ENCODE measurements at places on chromosomes 1 and 21. TPM values are rescaled to one million over a fixed set of nuclear protein-coding genes. Genes with fewer than 3 reads are reported as not detected.

The MATN1 gene
- total RNA-seq: 0.33 TPM

The NBPF10 gene
- total RNA-seq: 0.33 TPM

The MCM3AP gene
- total RNA-seq: 52.7 TPM

The SPRR1B gene
- total RNA-seq: not detected

The KRTAP21-2 gene
- not detected for total RNA-seq

The SH2D5 gene
- total RNA-seq: not detected

The CAPZB gene
- total RNA-seq: 54.1 TPM

The FCRL2 gene
- total RNA-seq: not detected

The S100A14 gene
- 30.4 TPM for total RNA-seq

The HTR6 gene
- not detected for total RNA-seq

The RBM11 gene
- total RNA-seq: 0.52 TPM

The FMOD gene
- total RNA-seq: 18.7 TPM

The ZFYVE9 gene
- total RNA-seq: 21.5 TPM

The ABCD3 gene
- total RNA-seq: 29.8 TPM

The RGS8 gene
- total RNA-seq: not detected

The ZNHIT6 gene
- 6.5 TPM for total RNA-seq

The DMRTA2 gene
- total RNA-seq: not detected

The CALML6 gene
- 4.3 TPM for total RNA-seq

The DTL gene
- total RNA-seq: not detected

The ATP6V1G3 gene
- total RNA-seq: not detected

The HSD11B1 gene
- 3.6 TPM for total RNA-seq

The HSD3B2 gene
- total RNA-seq: not detected

The LDLRAD2 gene
- 2.3 TPM for total RNA-seq

The PROK1 gene
- 4.9 TPM for total RNA-seq

The ASTN1 gene
- total RNA-seq: 0.66 TPM

The MYBPHL gene
- not detected for total RNA-seq

The FCRL1 gene
- not detected for total RNA-seq

The KLHDC9 gene
- 13.5 TPM for total RNA-seq

The LRIG2 gene
- total RNA-seq: 9.9 TPM

The GJC2 gene
- total RNA-seq: 1.6 TPM

The CNST gene
- 12.2 TPM for total RNA-seq

The IFNAR1 gene
- total RNA-seq: 17.9 TPM

The ACKR1 gene
- total RNA-seq: 23.6 TPM

The B3GALT5 gene
- total RNA-seq: 5.6 TPM

The PADI4 gene
- total RNA-seq: not detected

The DONSON gene
- total RNA-seq: 5.6 TPM

The LCE2A gene
- total RNA-seq: not detected

The NOS1AP gene
- 4.0 TPM for total RNA-seq

The CASZ1 gene
- total RNA-seq: 14.2 TPM

The ZBTB8B gene
- total RNA-seq: 0.26 TPM

The ATP6V0B gene
- total RNA-seq: 73.5 TPM

The ETV3L gene
- total RNA-seq: not detected

The FAM177B gene
- total RNA-seq: not detected

The OR4F16 gene
- total RNA-seq: not detected

All from body of pancreas (tissue), 4 donors.